Esophagus muscularis mucosa (tissue), 4 donors: ENCODE measurements at places on chromosomes 11 and 22. TPM values are rescaled to one million over a fixed set of nuclear protein-coding genes. Genes with fewer than 3 reads are reported as not detected.

The TNNT3 gene
- total RNA-seq, result 3.0 TPM

The GAB4 gene
- total RNA-seq, result not detected

GRCh38 chr11:124920870-124921609, 2.0 kb downstream of the HEPN1 start:
- no peak for DNase-seq

GRCh38 chr11:43547430-43547831, 133.1 kb upstream of the HSD17B12 start:
- no peak for DNase-seq

- peak; percentile 47 for DNase-seq
These were observed 74.4 kb downstream of the GAB4 start for GRCh38 chr22:16933291-16934282.

DNA sequence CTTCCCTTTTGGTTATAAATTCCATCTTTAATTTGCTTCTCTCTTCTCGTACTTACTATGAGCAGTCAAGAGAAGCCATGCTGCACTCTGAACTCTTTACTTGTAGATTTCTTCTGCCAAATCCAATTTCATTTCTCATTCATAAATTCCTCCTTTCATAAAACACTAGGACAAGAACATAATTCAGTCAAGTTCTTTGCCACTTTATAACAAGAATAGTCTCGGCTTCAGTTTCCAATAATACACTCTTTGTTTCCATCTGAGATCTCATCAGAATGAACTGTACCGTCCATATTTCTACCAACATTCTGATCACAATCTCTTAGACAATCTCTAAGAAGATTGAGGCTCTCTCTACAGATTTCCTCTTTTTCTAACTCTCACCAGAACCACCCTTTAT, 25.1 kb downstream of the IZUMO1R start:
- DNase-seq, result no peak

DNA sequence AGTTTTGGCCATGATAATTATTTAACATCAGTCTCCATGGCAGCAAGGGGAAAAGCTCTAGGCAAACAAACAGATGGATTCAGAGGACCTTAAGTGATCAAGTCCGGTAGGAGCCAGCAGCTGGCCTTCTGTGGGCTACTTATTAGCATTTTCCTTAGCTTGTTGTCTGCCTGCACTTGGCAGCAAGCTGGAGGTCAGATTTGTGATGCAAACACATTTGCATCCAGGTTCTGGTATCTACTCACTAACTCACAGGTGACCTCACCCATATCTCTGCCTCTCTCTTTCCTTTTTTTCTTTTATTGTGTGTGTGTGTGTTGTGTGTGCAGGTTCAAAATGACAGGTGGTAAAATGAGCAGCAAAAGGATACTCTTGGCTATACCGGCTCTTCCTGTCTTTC, 32.3 kb downstream of the ARHGAP42 start:
- no peak for DNase-seq

DNA sequence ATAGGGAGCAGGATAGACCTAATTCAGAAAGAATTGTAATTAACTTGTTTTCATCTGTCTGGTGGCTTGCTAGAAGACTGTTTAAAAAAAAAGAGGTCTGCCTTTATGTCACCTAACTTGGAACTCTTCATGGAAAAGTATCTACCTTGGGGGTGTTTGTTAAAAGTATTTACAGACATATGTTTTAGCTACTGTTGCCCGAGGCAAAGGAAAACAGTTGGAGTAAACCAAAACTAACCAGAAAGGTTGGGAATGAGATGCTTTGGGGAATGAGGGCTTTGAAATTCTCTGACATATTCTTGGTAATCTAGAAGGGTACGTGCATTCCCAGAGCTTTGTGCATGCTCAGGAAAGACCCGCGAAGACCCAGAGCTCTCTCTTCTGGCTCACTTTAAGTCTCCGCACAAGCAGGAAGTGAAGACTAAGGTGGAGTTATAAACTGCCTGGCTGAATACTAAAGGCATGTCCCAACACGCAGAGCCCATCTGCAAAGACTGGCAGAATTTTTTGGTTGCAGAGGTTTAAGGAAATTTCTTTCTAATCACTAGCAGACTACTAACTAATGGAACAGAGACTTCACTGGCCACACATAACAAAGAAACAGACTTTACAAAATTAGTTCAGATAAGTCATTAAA, 33.2 kb downstream of the HIKESHI start:
- no peak for DNase-seq

- DNase-seq, result no peak
These were observed 14.4 kb downstream of the TIMP3 start for GRCh38 chr22:32815943-32816342.

- no peak for DNase-seq
These were observed 27.6 kb upstream of the CCDC34 start for GRCh38 chr11:27390318-27391295.
